ENCODE measurements at places on chromosomes 12 and 14.

DNA sequence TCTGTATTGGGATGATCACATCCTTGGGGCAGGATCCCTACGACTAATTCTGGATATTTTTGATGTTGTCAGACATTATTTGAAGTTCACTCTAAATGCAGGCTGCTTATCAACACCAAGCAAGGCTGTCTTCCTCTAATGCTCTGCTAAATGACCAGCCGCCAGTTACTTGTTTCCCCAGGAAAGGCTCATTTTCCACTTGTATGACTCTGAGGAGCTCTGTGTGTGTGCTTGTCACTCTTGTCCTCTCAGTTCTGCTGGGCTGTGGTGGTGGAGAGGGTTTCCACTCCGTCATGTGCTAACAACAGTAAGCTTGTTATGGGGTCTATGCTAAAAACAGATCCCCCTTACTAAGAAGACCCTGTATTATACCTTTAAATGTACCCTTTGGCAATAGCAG lies 42.1 kb downstream of the ATL1 start:
- no peak for DNase-seq

- DNase-seq = no peak
Observed at GRCh38 chr12:53995002-53995377, 5.0 kb upstream of the HOXC9 start.

GRCh38 chr14:76313303-76313702 lies 62.6 kb upstream of the ESRRB start:
- no peak for DNase-seq

GRCh38 chr12:61780435-61780834 lies 479.8 kb upstream of the USP15 start:
- peak; percentile 3 for DNase-seq

- DNase-seq = no peak
Observed at GRCh38 chr12:109289551-109289950, 19.5 kb downstream of the FOXN4 start.

GRCh38 chr12:6195665-6196535 lies 4.3 kb upstream of the CD9 start:
- peak; percentile 91 for DNase-seq

GRCh38 chr14:22303589-22304195 lies 285.3 kb downstream of the DAD1 start:
- peak; percentile 14 for DNase-seq

- no peak for DNase-seq
Observed at GRCh38 chr14:34120185-34120977, 169.5 kb upstream of the EGLN3 start.

DNA sequence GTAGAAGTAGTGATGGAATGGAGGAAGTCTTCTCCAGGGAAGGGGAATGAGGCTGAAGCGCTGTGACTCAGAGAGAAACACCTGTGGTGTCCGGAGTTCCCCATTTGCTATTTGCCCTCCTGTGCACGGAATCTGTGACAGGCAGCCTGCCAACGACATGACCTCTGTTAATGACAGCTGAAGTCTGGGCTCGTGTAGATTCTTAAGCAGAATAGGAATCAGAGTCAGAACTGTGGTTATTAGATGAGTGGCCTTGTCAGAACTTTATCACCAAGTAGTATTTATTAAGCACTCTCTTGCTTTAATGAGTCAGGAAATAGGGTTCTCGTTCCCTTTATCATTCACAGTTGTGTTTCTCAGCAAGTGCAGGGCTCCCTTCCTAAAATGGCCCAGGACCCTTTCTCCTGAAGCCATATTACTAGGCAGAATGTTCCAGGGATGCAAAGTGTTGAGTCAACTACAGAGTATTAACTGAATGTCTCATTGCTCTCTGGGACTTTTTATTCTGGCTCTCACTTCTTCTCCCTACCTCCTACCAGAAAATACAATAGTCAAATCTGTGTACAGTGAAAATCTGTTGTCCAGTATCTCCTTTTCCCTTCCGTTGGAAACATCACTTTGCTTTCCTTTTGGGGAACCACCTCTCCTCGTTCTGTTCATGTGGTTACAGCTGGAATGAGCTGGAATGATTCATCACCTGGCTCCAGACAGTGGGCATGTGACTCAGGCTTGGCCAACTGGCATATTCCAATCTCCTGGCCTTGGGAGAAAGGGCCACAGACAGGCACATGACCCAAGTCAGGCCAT lies 77.8 kb upstream of the MAX start:
- peak; percentile 65 for DNase-seq

GRCh38 chr12:11927286-11927935 lies 143.3 kb upstream of the BCL2L14 start:
- DNase-seq = peak; percentile 60

- DNase-seq = no peak
Observed at GRCh38 chr14:81437244-81437643, 37.1 kb upstream of the STON2 start.

GRCh38 chr14:89117012-89117411 lies 292.6 kb downstream of the TTC8 start:
- no peak for DNase-seq

- no peak for DNase-seq
Observed at GRCh38 chr14:74267588-74267987, 28.3 kb downstream of the VSX2 start.

DNA sequence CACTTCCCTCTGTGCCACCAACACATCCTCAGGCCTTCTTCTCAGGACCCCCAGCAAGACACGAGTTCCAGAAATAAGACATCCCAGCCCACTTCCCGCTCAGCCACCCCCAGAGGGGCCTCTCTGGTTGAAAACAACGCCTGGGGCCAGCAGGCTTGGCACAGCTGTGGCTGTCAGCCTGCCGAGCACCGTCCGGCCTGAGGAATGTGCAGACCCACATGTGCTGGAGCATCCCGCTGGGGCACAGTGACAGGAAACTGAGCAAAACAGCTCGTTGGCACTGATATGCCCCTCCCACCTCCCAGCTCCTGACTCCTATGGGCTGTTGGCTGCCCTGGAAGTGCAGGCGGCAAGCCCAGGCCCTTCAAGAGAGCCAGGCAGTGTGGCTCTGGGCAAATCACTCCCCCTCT lies 1.4 kb downstream of the SYNE3 start:
- no peak for DNase-seq

- DNase-seq = peak; percentile 48
Observed at GRCh38 chr12:79547044-79547734, 143.6 kb downstream of the PAWR start.

- no peak for DNase-seq
Observed at GRCh38 chr12:126107659-126108058, 1042.4 kb downstream of the AACS start.

GRCh38 chr12:85633491-85633890 lies 202.7 kb downstream of the RASSF9 start:
- DNase-seq = no peak
